Right renal cortex interstitium (tissue), 3 donors: ENCODE measurements at places on chromosomes 1 and 21.

- no peak for DNase-seq
Observed at GRCh38 chr1:181525104-181525721, 41.9 kb downstream of the CACNA1E start.

GRCh38 chr1:55463814-55464475, 248.8 kb upstream of the USP24 start:
- no peak for DNase-seq

DNA sequence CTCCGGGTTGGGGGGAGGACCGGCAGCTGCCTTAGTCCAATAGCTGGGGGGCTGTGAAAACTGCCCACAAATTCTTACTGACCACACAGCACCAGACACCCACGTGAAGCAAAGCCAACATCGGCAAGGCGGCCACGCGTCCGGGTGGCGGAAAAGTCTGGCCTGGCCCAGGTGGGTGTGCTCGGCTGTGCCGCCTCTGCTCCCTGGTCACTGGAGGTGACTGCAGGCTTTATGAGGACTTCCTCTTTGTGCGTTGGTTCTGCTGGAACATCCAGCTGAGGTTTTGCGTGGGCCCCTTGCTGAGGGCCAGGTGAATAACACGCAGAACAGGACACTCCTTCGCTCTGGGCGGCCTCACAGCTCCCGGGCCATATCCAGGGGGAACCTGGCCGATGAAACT, 35.4 kb downstream of the FAAP20 start:
- no peak for DNase-seq

- no peak for DNase-seq
Observed at GRCh38 chr1:56079391-56079790, 500.0 kb downstream of the PLPP3 start.

- DNase-seq, result no peak
Observed at GRCh38 chr1:156842618-156843300, 16.2 kb downstream of the INSRR start.

- DNase-seq, result no peak
Observed at GRCh38 chr1:184494929-184495328, 108.1 kb downstream of the C1orf21 start.

DNA sequence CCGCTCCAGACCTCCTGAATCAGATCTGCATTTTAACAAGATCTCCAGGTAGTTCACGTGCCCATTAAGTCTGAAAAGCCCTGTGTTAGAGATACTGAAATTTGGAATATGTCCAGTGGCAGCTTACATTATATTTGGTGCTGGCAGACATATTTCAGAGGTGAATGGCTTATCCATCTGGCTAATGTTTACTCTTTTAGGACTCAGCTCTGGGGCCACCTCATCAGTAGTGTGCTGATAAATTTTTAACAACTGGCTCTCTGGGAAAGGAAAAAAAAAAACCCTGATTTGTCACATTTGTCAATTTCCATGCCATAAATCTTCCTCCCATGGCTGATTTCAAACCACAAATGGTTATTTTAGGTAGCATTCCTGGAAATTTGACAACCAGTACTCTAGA, 25.3 kb upstream of the SYT6 start:
- DNase-seq, result no peak

- no peak for DNase-seq
Observed at GRCh38 chr1:72322910-72323309, 40.6 kb upstream of the NEGR1 start.

GRCh38 chr1:87437663-87438295, 109.1 kb downstream of the LMO4 start:
- DNase-seq, result no peak

DNA sequence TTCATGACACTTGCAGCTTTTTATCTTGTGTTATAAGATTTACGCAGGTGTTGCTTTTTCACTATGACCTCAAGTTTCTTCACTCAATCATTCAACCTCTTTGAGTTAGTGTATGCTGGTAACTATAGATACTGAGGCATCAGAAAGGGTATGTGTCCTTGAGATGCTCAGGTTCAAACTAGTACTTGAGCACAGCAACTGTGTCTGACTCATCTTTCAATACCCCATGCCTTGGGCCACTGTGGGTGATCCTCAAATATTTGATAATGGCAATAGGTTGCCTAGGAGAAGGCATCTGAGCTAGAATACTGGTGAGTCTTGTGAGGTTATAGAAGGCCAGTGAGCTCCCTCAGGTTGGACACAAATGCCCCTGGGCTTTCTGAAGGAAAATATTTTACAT, 88.1 kb upstream of the SPATA6 start:
- DNase-seq, result no peak

GRCh38 chr1:12185036-12185917, 18.5 kb downstream of the TNFRSF1B start:
- DNase-seq, result no peak

DNA sequence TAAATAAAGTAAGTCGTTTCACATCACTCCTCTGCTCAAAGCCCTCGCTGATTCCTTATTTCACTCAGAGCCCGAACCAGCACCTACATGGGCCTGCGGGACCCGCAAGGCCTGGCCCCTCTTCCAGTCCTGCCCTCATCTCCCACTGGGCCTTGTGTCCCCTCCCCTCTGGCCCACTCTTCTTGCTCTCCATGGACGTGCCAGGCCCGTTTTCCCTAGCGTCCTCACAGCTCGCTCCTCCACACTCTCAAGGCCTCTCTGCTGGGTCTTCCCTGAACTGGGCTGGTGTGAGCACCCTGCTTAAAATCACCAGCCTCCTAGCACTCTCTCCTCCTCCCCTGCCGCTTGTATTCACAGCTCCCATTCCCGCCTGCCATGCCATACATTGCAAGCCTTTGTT, 237.9 kb downstream of the FOXD2 start:
- DNase-seq, result no peak

DNA sequence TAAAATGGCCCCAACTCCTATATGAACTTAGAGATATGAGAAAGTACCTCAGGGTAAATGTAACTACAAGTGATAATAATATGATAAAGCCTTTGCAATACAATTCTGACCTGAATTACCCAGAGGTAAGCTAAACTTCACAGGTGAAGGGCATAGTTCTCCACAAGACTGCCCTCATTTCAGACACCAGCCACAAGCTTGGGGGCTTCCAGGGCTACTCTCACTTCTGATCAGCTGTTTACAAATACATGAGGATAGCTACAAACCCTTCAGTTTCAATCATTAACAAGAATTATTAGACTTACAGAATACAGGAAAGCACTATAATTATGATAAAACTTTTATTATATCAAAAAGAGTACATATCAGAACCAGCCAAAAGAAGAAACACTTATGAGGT, 18.7 kb upstream of the DPH5 start:
- no peak for DNase-seq

GRCh38 chr1:164155347-164155746, 403.6 kb upstream of the PBX1 start:
- no peak for DNase-seq
